NCI-H774 (cell line): ENCODE measurements at places on chromosomes 2 and 18.

DNA sequence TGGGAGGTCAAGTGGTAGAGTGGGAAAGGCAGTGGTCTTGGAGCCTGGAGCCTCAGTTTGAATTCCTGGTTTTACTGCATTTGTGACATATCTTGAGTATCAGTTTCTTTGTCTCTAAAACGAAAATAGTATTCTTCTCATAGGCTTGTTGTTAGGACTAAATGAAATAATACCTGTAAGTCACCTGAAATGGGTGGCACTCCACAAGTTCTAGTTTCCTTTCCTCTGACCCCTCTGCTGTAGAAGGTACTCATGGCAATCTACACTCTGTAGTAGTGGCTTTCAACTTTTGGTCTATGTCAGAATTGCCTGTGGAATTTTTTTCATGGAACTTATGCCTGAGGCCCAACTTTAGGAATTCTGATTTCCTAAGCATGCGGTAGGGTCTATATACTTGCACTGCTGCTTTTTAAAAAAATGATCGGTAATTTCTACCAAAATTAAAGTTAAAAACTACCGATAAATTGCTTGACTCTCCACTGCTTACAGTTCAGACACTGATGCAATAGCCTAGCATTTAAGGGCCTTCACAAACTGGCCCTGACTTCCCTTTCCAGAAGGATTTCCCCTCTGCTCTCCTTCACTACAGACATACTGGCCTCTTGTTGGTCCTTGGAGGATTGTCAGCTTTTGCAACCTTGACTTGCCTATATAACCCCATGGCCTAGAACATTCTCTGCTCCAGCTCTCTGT lies 47.2 kb downstream of the PLEK start:
- no peak for DNase-seq

- no peak for DNase-seq
Measured at GRCh38 chr2:102891296-102891695, 129.5 kb downstream of the TMEM182 start.

GRCh38 chr18:62935994-62936393 lies 220.7 kb downstream of the PHLPP1 start:
- DNase-seq = no peak

- peak; percentile 25 for DNase-seq
Measured at GRCh38 chr18:3456686-3457069, 6.7 kb downstream of the TGIF1 start.

- no peak for DNase-seq
Measured at GRCh38 chr2:156728328-156728727, 292.1 kb downstream of the GPD2 start.

- peak; percentile 3 for DNase-seq
Measured at GRCh38 chr2:127525691-127526131, 578 bp downstream of the IWS1 start.

GRCh38 chr2:241925821-241926441 lies 56.4 kb downstream of the RTP5 start:
- DNase-seq = no peak

- DNase-seq = no peak
Measured at GRCh38 chr2:150066490-150066889, 421.0 kb downstream of the RND3 start.

DNA sequence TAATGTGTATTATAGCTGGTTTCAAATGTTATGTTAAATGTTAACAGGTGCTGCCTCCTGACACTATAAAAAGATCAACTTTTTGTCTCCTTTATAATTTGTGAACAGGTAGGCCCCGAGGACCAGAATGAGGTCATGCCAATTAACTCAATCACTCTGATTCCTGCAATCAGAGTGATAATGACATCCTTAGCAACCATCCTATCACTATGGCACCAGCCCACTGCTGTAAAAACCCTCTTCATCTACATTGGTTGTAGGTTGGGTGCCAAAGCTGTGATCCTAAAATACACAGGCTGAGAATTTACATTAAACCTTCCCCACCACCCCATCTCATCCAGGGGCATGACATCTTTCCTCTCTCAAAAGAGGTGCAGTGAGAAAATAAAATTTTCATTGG lies 103.5 kb downstream of the CPO start:
- no peak for DNase-seq

DNA sequence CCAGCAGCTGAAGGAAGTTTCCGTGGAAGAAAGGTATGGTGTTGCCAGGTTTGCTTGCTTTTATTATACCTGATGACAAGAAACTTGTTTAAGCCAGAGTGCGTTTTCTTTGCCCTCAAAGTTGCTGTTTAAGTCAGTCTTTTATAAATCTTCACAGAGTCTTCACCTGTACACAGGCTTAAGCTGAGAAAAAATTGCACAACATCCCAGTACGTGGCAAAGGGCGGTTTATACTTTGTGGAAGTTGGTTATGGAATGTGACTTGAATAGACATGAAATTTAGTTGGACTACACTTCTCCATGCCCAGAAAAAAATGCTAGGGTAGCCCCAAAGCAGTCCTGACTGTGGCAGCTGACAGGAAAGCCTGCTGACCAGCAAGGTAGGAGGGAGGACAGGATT lies 121.5 kb downstream of the RTN4 start:
- DNase-seq = no peak

DNA sequence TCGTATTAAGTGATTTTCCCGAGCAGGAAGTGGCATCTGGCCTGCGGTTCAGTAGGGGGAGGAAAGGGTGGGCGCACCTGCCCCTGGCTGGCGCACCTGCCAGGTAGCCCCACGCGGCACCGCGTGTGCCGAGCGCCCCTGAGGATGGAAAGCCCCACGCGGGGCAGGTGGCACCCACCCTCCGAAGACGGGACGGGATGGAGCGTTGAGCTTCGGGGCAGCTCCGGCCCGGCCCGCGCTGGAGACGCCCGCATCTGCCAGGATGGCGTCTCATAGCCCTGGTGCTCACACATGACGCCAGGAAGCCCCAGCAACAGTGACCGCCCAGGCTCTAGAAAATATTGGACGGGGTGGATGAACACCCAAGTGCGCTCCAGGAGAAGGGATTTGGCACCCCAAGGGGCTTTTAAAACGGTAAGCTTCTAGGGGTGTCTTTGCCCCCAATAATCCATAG lies 2.5 kb upstream of the NFATC1 start:
- DNase-seq = no peak

DNA sequence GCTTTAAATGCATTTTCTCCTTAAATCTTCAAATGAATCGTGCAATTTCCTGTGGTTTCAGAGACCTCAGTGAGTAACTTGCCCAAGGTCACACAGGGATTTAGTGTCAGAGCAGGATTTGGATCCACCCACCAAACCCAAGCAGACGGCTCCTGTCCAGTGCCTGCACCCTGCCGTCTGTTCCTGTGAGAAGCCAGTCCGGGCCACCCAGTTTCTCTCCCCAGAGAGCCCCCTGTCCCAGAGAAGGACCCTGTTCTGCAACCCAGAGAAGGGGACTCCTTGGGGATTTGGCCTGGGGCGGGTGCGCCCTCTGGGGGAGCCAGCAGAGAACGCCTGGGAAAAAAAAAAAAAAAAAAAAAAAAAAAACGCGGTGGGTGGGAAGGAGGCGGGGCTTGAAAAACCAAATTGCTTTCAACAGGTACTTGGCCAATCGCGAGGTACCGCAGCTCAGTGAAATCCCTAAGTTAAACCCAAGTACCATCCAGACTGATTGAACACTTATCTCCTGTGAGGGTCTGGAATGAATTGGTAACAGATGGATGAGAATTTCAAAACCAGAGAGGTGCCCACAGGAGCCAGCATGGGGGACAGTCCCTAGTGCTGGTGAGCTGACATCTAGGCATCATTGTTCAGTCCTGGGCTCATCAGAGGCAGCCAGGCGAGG lies 30.9 kb upstream of the REEP1 start:
- peak; percentile 51 for DNase-seq

- DNase-seq = no peak
Measured at GRCh38 chr2:32632089-32632488, 4.2 kb downstream of the TTC27 start.

- DNase-seq = no peak
Measured at GRCh38 chr2:136086253-136087016, 31.5 kb downstream of the CXCR4 start.

DNA sequence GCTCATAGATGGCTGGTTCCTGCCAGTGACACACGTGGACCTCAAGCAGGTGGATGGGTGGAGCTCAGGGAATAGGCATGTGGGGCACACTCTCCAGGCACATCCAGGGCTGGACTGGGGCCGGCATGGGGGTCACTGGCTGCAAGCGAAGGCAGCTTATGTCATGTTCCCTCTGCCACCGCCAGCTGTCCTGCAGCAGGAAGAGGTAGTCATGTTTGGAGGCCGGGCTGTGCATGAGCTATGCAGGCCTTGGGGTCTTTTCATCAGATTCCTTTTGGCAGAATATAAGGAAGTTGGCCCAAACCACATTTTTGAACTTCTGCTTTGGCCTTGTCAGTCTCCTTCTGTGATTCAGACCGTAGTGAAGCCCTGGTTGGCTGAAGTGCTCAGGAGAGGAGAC lies 61.5 kb downstream of the AGAP1 start:
- DNase-seq = no peak

GRCh38 chr2:226117510-226118065 lies 682.0 kb downstream of the IRS1 start:
- DNase-seq = no peak

DNA sequence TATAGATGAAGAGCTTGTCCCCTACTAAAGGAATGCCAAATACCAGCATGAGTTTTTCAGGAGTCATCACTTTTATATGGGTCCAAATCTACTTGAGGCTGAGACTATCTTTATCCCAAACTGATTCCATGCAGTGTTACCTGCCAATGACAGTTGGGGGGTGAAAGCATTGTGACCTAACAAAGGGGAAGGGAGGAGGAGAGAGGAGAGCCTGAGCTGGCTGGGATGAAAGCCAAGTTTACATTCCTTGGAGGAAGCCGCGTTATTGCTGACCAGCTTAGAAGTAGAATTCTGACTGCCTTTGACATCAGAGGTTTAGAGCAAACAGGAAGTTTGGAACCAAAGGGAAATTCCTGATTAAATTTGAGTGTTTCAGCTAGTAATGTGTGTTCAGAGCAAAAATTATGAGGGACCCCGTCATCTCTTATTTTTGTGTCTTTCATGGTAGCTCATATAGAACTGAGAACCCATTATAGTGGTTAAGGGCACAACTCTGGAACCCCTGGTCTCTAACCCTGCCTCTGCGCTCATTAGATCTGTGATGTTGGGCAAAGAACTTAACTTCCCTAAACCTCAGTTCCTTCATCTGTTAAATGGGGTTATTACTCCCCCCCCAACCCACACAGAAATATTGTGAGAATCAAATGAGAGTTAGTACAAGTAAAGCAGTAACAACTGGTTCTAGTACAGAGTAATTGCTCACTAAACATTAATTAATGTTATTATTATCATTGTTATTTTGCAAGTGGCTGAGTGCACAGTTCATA lies 199.3 kb upstream of the EPAS1 start:
- DNase-seq = no peak

DNA sequence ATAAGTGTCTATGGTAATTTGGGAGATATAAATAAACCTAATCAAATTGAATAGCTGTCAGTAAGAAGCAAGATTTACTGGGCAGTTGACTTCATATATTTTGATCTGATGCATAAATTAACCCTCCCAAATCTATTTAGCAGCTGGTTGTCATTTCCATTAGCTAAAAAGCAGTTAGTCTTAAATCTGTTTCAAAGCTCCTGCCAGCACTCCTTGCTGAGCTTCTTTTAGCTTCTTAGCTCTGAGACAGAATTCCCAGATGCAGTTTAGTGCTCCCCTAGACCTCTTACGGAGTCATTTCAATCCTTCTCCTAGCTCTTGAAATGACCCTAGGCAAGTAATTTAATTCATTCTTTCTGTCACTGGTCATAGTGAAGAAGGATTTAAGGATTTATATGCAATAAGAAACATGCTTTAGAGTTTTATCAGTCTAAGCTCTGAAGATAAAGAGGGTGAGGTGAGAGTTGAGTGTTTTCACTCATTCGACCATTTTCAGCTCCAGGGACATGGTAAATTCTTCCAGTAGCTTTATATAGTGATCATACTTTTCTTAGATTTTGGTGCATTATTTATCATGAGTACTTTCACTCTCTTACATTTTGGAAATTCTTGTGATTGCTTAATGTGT lies 98.9 kb downstream of the PHLPP1 start:
- no peak for DNase-seq

GRCh38 chr2:190896477-190896876 lies 15.9 kb downstream of the GLS start:
- DNase-seq = no peak

DNA sequence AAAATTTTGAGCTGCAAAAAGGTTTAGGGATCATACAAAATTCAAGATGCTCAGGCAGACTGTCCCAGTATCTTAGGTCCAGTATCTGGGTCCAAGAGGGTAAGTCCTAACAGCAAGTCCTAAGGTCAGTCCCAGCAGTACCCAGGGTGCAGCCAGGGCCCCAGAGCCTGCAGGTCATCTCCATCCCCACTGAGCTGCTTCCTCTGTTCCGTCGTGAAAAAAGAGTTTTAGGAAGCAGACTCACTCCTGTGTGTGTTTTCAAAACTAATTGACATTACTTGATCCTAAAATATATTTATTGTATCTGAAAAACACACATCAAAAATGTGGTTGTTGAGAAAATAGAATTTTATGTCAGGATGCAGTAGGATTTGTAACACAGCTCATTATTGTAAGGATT lies 69.9 kb upstream of the ALKAL2 start:
- DNase-seq = no peak

GRCh38 chr2:135532581-135532980 lies 1.3 kb downstream of the R3HDM1 start:
- DNase-seq = no peak

DNA sequence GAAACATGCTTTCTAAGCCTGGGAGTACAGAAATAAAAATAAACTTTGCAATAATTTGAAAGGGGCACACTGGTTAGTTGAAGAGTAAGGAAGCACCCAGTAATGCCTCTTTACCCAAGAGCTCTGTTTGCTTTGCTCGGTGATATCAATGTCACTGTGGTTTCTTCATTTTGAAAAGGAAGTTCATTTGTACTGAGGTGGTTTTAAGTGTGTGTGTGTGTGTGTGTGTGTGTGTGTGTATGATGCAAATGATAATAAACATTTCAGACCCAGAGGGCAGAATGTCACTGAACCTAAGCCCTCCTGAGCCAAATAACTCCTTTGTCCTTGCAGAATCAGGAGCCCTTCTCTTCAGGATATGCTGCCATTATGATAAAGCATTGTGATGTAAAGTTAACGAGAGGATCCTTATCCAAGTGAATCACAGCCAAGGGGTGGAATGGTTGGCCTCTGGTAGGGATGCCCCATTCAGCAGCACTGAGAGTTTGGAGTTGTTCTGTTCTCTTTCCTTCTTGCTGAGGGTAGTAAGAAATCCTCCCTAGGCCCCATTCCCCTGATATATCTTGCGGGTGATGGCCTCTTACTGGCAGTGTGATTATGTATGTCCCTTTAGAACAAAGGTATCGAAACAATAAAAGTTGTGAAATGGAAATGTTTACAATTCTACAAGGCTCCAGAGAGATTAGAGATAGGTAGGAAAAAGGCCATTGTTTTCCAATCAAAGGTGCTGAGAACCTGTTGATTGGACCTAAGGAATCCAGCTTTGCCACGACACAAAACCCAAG lies 7.6 kb downstream of the ITGA6 start:
- DNase-seq = no peak

GRCh38 chr18:11957636-11958035 lies 23.7 kb upstream of the IMPA2 start:
- no peak for DNase-seq

GRCh38 chr18:30465096-30465495 lies 577.4 kb downstream of the DSC3 start:
- no peak for DNase-seq

GRCh38 chr2:101963198-101963597 lies 28.6 kb upstream of the IL1R2 start:
- no peak for DNase-seq

- DNase-seq = no peak
Measured at GRCh38 chr2:205494537-205495235, 187.6 kb upstream of the NRP2 start.
